ENCODE measurements at places on chromosomes 12 and 14.
A peak's percentile ranks its signal among the peaks of the same experiment; 100 is the strongest.

DNA sequence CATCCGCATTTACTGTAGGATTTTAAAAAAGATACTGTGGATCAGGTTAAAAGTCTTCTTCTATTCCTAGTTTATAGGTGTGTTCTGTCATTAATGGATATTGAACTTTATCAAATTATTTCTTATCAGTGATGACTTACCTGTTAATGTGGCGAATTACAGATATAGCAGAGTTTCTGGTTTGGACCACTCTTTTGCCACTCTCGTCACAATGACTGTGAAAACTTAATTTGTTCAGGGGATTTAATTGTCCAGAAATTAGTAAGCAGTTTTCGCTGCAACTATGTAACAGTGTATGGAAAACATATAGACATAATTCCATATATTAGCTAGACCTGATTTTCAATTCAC, 14.9 kb downstream of the COCH start:
- DNase-seq = no peak

DNA sequence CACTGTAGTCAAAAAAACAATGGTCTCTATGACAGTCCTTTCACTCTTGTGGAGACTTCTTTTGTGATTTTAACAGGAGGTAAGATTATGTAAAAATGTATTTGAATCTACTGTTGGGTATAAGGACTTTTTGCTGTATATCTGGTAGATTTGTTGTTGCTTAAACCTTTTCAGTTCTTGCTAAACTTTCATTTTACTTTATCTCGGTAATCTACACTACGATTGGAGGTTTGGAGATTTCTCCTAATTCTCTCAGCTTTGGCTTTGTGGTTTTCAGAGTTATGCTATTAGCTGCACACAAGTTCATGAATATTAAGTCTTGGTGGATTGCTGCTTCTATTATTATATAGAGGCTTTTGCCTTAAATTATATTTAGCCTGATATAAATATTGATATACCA, 116.6 kb upstream of the HIF1A start:
- no peak for DNase-seq

- peak; percentile 82 for DNase-seq
These were observed 593 bp downstream of the CFL2 start for GRCh38 chr14:34713681-34714319.

- DNase-seq = no peak
These were observed 27.4 kb downstream of the NELL2 start for GRCh38 chr12:44848703-44849085.

GRCh38 chr12:72602581-72602980, 330.4 kb downstream of the TRHDE start:
- DNase-seq = no peak

DNA sequence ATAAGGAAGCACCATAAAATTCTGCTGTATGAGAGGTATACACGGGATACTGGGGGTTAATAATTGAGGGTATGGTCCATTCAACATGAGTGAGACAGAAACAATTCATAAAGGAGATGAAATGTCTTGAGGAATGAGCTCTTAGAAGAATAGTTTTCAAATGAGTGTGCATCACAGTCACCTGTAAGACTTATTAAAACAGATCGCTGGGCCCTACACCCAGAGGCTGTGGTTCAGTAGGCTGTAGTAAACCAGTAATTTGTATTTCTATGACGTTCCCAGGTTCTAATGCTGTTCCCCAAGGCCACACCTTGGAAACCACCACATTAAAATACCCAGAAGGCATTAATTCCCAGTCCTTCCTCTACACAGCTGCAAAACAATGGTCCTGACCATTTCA, 49.6 kb downstream of the CAND1 start:
- no peak for DNase-seq

DNA sequence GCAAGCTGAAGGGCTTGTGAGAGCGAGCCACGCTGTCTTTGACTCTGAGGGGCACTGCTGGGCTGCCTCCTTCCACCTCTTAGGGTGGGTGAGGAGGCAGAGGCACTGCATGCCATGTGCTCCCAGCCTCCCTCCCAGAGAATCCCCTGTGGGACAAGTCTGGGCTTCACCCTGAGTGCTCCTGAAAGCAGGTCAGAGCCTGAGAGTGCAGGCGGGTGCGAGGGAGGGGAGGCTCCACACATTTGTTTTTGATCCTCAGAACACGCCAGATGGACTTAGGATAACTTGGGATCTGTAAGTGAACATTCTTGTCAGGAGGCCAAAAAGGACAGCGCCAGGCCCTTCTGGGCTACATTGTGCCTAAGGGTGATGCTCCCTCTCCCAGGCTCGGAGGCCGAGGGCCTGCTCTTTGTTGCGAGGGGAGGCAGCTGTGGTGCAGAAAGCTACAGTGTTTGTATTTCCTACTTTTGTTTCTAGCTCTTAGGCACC, 155.4 kb downstream of the TMX1 start:
- DNase-seq = peak; percentile 87

DNA sequence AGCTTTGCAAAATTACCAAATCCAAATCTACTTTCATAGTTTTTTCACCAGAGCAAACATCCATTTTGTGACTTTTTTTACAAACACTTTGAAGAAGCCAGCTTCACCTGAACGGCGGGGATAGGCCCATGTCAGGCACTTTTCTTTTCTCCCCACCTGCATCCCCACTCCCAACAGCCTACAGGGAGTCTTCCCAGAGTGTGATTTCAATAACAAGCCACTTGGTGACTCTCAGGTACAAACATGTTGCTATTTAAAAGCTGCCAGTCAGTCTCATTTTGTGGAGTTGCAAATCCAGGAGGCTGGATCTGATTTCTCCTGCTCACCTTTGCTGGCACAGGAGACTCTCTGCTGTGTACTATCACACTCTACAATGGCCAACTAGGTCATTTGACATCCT, 285.5 kb downstream of the KCNH5 start:
- DNase-seq = no peak

DNA sequence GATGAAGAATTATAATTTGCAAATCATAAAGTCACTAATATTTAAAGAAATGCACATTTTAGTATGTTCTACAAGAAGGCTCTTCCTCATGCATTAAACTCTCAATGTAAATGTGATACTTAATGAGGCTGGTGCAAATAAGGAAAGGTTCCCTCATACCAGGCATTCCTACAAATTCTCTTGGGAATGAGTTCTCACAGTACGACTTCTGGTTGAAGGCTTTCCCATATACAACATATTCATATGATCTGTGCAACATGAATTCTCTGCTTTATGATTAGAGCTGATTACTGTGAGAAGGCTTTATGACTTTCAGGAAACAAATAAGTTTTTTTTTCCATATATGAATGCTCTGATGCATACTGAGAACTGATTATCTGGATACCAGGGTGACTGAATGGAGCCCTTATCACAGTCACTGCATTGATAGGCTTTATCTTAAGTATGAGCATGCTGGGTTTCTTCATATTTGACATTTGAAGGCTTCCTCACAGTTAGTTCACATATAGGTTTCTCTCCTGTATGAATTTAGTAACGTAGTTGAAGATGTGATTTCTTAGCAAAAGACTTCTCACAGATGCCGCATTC, 293.9 kb downstream of the RAD51B start:
- DNase-seq = no peak

GRCh38 chr12:131698286-131698685, 12.6 kb upstream of the SFSWAP start:
- no peak for DNase-seq

GRCh38 chr14:105880616-105881015, 354.2 kb downstream of the TMEM121 start:
- DNase-seq = no peak

GRCh38 chr12:49309386-49309785, 13.7 kb upstream of the TROAP start:
- no peak for DNase-seq

DNA sequence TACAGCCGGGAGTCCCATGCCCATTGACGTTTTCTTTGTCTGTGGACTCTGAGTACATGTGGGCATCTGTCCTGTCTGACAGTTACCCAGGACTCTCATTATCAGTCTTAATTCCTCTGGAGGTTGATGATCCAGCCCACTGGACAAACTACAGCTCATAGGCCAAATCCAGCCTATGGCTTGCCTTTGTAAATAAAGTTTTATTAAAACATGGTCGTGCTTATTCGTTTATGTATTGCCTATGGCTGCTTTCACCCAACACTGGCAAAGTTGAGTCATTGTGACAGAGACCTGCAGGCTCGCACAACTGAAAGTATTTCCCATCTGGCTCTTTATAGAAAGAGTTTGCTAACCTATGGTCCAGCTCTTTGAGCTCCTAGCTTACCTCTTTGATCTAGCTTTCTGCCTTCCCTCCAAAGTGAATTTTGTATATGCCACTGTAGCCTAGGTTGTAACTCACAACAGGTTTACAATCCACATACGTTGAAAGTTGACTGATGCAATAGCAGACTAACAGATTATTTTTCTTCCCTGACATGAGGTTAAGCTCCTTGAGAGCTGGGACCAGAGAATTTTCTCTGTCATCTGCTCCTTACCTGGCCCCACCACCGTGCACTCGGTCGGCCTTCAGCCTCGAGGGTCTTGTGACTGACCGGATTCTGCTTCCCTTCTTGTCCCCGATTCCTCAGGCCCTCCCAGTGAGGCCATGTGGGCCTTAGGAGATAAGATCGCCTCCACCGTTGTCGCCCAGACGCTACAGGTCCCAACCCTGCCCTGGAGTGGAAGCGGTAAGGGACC, 57.3 kb downstream of the ACACB start:
- no peak for DNase-seq

- no peak for DNase-seq
These were observed 98.4 kb upstream of the TBX5 start for GRCh38 chr12:114504311-114504710.

- no peak for DNase-seq
These were observed 129.5 kb upstream of the NCOR2 start for GRCh38 chr12:124696693-124697476.

GRCh38 chr12:71303199-71303598, 136.4 kb upstream of the LGR5 start:
- DNase-seq = peak; percentile 34

DNA sequence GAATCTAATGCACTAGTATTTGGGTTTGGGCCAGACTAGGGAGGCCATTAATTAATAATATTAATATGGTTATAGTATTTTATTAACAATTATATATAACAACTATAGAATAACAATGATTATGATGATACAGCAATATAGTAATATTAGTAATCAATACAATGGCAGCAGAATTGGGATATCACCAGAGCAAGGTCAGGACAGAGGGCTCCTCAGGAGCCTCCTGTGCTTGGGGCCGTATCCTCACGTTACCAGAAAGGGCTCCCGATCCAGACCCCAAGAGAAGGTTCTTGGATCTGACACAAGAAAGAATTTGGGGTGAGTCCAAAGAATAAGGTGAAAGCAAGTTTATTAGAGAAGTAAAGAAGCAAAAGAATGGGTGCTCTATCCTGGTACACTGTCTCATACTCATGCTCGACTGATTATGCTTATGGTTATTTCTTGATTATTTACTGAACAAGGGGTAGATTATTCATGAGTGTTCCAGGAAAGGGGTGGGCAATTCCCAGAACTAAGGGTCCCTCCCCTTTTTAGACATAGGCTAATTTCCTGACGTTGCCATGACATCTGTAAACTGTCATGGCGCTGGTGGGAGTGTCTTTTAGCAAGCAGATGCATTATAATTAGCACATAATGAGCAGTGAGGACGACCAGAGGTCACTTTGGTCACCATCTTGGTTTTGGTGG, 61.6 kb downstream of the RIN3 start:
- no peak for DNase-seq

DNA sequence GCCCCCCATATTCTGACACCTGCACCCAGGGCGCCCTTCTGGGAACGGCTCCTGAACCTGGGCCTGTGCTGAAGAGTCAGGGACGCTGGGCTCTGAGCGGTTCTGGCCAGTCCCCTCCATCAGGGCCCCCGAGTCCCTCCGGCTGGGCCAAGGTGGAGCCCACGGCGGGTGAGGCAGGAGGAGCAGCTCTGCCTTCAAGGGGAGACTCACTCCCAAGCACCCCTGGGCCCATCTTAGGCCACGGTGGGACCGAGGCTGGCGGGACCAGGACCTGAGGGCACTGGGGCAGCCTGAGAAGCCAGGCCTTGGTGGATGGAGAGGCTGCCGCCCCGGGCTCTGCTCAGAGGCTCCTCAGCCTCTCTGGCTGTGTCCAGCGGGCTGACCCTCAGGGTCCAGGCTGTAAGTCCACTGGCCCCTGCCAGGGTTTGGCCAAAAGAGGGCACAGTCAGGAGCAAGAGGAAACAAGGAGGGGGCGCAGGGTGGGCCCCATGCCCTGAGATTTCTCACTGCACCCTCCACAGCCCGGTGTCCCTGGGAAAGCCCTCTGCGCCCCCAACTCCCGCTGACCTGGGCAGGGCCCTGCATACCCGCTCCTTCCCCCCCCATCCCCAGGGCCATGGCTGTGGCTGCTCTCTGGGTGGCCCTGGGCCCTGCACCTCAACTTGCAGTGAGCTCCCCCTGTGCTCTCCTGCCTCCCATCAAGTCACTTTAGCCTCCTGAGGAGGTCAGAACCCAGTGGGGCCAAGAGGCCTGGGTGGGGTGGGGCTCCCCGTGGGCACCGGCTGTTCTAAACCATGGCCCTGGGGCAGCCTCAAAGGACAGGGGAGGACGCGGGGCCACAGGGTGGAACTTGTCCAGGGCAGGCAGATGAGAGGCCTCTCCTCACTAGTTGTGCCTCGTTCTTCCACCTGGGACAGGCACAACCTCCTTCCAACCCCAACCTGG, 266.4 kb upstream of the SFSWAP start:
- DNase-seq = no peak

DNA sequence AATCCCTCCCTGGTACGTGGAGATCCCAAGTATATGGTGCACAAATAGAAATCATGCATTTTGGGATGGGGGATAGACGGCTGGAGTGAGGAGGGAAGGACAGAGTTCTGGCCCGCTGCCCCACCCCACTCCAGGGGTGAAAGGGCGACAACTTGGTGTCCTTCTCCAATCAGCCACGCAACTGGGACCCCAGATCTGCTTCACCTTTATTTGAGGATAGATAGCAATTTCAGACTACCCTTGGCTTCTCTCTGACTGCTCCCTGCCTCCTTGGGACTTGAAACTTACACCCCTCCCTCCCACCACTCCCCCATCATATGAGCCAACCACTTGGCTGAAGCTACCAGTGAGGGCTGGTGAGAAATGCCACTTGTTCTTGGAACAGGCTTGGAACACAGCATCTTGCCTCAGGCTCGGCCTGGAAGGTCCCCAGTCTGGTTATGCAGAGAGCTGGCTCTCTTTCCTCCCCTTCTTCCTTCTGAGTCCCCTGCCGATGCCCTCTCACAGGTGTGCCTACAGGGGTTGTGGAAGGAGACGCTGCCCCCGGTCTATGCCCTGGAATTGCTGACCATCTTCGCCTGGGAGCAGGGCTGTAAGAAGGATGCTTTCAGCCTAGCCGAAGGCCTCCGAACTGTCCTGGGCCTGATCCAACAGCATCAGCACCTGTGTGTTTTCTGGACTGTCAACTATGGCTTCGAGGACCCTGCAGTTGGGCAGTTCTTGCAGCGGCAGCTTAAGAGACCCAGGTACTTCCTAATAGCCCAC, 8.1 kb downstream of the OAS3 start:
- DNase-seq = no peak

- peak; percentile 8 for DNase-seq
These were observed 80.7 kb downstream of the KDM2B start for GRCh38 chr12:121499929-121500793.

GRCh38 chr14:96090441-96091148, 51.4 kb downstream of the C14orf132 start:
- DNase-seq = no peak

GRCh38 chr12:64142382-64142781, 79.7 kb downstream of the KICS2 start:
- no peak for DNase-seq

All from HS-27A (cell line).